ENCODE measurements at places on chromosomes 13 and 19.
A peak's percentile ranks its signal among the peaks of the same experiment; 100 is the strongest.

DNA sequence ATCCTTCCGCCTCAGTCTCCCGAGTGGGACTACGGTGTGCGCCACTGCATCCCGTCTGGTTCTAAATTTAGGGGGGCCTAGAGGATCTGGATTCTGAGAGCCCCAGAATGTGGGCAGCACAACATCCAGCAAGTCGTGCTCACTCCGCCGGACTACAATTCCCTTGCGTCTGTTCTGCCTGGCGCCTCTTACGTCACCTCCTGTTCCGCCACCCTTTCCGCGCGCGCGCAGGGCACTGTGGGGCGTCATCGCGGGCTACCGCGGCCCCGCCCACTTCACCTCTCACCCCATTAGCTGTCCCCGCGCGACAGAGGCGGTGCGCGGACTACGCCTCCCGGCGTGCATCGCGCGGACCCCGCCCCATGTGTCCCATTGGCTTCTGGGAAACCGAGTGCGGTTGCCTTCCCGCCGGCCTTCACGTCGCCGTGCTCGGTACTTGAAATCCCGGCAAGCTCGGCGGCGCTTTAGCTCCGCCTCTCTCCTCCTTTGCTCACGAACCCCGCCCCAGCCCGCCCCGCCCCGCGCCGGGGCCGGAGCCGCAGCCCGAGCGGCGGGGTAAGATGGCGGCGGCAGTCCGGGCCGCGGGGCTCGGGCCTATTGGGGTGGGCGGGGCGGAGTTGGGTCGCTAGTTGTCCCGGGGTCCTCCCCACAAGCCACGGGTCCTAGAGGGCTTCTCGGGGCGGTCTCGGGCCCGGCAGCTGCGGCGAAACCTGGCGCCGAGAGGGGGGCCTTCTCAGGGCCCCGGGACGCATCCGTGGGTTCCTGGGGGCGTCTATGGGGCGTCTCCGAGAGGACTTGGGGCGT lies at the start of gene SCAF1:
TSS of gene SCAF1 (plus strand) at position 522 of the 804 bp plus-strand sequence. CDS start 2,818 bp downstream, outside the sequence.
- DNase-seq = peak; percentile 100

- no peak for DNase-seq
These were observed 40.8 kb downstream of the KLF2 start for GRCh38 chr19:16365300-16365996.

DNA sequence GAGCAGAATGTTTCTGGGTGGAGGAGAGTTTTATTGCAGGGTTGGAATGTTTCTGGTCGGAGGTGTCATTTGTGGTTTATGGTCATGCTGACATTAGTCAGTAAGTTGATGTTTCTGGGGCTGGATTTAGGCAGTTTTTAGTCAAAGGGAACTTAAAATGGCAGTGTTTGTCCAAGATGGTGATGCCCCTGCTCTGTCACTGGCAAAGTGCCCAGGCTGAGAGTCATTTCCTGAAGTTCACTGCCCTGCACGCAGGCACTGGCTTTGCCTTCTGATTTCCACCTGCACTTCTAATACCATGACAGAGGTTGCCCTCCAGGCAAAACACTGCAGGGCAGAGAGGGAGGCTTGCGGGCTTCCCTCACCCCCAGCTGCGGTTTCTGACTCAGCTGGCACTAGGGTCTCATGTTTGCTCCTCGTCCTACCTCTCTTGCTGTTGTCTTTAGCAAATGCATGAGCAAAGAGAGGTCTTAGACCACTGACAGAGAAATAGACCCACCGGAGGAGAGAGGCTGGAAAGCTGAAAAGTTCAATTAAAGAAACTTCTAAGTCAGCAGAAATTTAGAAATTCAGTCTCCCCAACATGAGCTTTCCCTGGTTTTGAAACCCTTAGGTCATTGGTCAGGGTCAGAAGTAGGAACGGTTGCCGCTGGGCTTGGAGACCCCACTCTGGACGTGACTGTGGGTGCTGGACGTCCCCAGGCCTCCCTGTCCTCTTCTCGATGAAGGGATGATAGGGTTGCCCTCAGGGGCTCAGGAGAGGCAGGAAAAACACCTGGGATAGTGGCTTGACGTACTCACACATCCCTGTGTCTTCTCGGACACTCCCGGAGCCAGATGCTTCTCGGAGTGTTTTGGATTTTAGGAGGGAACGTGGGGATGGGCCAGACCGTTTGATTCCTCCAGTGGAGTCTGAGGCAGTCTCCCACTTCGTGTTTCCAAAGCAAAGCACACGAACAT lies 26.3 kb downstream of the TMEM255B start:
- DNase-seq = no peak

GRCh38 chr13:94928127-94928775 lies 215.9 kb upstream of the SOX21 start:
- DNase-seq = no peak

DNA sequence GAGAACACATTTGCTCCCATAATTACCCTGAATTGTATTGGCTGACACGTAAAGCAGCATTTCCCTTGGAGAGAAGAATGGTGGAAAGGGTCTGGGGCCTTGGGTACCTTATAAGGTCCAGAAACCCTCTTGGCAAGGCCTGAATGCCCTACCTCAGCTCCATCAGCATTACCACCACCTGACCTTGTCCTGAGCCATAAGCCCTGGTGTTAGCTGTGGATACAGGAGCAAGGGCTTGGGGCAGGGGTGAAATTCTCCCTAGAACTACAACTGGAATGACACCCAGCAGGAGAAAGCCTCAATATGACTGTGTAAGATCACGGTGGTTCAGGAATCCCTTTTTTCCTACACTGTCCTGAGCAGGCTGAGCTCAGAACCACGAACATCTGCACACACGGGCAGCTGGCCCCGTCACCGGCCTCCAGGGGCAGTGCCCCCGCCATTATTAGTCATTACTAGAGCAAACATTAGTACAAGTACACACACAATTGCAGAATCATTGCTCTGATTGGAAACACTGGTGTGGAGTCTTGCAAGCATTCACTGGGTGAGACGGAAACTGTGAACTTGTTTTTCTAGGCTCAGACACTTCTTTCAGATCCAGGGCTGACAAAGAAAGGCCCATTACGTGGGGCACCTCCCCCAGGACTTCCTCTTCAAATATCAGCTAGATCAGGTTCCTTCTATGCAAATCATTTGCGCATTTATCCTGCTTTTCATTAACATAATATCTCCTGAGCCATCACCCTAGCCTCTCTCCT lies 26.8 kb upstream of the MTIF3 start:
- no peak for DNase-seq

- DNase-seq = no peak
These were observed 1.3 kb upstream of the BSG start for GRCh38 chr19:570937-571565.

- DNase-seq = no peak
These were observed 2.5 kb downstream of the VPS36 start for GRCh38 chr13:52447815-52448552.

- no peak for DNase-seq
These were observed 4.0 kb downstream of the S1PR5 start for GRCh38 chr19:10513223-10513622.

DNA sequence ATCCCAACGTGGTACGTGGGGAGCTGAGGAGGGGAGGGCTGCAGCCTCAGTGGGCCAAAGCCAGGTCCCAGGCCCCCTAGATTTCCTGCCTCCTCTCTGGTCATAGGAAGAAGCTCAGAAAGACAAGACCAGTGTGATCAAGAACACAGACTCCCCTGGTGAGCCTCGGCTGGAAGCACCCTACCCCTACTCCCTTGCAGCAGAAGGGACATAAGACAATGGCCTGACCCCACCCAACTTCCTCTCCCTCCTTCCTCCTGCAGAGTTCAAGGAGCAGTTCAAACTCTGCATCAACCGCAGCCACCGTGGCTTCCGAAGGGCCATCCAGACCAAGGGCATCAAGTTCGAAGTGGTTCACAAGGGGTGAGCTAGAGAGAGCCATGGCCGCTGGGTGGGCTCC lies 11.5 kb downstream of the PODNL1 start:
- DNase-seq = no peak

GRCh38 chr13:70391678-70392077 lies 283.4 kb upstream of the KLHL1 start:
- no peak for DNase-seq

- no peak for DNase-seq
These were observed 678.9 kb upstream of the SLITRK5 start for GRCh38 chr13:86992251-86992650.

DNA sequence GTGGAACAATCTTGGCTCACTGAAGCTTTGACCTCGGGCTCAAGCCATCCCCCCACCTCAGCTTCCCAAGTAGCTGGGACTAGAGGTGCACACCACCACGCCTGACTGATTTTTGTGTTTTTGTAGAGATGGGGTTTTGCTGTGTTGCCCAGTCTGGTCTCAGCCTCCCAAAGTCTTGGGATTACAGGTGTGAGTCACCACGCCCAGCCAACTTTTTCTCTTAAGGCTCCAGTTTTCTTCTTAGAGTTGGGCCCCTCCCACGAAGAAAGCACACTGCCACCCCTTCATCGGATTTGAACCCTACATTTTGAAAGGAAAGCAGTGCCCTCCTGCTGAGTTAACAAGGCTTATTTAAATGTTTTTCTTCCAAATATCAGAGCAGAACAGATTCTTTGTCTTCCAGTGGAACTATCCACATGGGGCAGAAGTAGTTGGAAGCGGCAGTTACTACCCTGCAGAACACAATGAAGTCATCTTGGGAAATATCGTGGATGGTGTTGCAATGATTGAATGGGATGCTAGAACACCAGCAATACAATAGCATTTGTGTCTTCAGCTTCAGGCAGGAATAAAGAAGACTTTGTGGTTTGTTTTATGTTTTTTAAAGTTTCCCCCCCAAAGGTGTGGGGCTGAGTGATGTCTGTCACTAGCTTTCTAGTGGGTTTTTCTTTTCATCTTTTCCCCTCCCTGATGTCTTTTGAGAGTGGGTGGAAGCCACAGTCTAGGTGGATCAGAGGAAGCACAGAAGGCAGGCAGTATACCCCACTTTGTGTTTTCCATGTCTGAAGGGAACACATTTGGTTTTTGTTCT lies 8.9 kb downstream of the ACTN4 start:
- no peak for DNase-seq

DNA sequence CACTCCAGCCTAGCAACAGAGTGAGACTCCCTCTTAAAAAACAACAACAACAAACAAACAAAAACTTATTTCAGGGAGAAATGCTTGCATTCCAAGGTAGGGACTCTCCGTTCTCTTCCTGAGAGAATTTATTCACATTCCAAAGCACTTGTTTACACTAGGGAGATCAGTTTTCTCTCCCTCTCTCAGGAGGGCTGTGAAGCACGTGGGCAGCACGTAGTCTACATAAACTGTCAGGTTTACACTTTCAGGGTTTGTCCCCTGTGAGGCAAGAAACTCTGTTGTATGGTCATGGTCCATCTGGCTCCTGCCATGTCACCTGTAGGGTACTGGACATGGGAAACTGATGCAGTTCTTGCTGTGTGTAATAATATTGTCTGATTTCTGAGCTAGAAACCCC lies 31.6 kb downstream of the WDR87 start:
- no peak for DNase-seq

All from stimulated activated CD8-positive, alpha-beta memory T cell treated with anti-CD3 and anti-CD28 coated beads, Interleukin-12 subunit alpha, Interleukin-12 subunit beta, amount 100 ng/mL, for 4 hours (primary cell).